Hindlimb muscle (tissue), 1 donor: ENCODE measurements at places on chromosomes 5 and 9.

- DNase-seq = no peak
These were observed 218.2 kb upstream of the ADAMTSL1 start for GRCh38 chr9:18255747-18256146.

DNA sequence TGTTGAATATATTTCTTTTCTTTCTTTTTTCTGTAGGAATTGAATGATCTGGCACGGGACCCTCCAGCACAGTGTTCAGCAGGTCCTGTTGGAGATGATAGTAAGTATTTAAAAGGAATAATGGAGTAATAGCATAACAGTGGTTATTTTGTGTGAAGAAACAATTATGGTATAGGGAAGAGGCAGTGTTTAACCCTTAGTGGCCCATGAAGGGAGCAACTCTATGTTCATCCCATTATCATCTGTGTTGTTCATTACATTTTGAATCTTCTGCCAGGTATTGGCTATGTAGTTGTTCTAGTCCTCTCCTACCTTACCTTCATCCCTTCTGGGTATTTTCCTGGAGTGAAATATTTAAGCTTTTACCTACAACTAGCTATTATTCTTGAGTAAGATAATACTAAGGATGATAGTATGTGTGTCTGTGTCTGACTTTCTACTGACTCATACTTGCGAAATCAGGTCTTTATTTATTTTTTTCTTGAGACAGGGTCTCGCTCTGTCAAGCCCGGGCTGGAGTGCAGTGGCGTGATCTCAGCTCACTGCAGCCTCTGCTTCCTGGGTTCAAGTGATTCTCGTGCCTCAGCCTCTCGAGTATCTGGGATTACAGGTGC is 39.3 kb downstream of the UBE2D2 start:
- DNase-seq = no peak

DNA sequence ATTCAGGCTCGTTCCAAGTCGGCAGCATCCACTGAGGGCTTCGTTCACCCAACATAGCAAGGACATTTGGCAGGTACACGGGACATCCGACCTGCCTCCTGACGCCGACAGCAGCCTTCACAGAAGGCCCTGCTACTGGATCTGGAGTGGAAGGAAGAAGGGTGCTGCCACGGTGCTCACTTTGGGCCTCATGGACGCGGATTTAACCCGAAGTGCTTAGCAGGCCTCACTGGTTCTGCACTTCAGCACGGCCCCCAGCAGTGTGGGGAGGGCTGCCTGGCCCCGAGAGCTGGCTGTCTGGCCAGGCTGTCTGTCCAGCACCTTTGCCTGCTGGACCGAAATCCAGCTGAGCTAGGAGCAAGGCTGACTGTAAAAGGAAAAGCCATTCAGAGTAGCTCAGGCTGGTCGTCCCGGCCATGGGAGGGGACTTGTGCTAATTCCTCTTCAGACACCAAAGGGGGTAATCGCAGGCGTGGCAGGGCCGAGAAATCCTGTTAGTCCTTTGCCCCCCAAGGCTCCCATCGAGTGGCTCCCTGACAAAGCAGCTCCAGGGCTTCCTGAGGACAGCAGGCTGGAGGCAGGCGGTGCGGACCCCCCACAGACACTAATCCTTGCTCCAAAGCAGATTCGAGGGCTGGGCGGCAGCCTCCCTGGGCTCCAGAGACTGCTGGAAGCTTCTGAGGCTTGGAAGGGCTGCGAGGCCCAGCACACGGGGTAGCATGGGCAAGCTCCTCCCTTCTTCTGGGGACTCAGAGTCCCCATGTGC is 11.1 kb upstream of the RXRA start:
- DNase-seq = no peak

DNA sequence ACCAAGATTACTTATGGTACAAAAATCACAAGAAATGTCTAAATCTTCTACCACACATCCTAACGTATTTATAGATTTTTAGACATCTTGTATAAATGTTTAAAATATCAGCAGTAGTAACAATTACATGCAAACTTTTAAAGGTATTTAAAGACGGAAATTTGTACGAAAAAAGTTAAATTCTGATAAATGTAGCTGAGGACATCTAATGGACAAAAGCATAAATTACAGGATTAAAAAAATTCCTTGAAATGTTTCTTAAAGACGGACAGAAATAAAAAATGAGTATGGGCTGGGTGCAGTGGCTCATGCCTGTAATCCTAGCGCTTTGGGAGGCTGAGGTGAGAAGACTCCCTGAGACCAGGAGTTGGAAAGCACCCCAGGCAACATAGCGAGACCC is 15.8 kb downstream of the ERCC8 start:
- DNase-seq = no peak

DNA sequence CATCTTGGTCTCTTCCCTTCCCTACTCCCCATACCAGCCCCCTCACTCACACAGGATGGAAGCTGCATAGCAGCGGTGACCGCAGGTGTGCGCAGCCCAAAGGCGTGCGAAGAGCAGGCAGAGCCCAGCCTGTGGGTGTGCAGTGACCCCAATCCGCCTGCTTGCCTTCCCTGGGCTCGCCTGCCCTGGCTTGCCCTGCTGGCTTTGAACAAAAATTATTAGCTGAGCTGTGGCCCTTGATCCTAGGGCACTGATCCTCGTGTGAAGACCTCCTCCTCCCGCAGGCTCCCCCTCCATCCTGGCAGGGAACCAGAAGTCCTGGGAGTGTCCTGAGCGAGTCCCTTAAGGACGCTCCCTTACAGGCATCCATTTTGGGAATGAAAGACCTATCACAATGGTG is 31.9 kb downstream of the MORN5 start:
- no peak for DNase-seq

- DNase-seq = no peak
These were observed 1.6 kb downstream of the GRK6 start for GRCh38 chr5:177427919-177428573.

GRCh38 chr9:97059626-97060025 is 20.7 kb upstream of the CTSV start:
- DNase-seq = no peak

GRCh38 chr9:36739373-36740116 is 166.8 kb downstream of the MELK start:
- no peak for DNase-seq

GRCh38 chr5:125470280-125470902 is 724.0 kb upstream of the ZNF608 start:
- no peak for DNase-seq

GRCh38 chr5:594226-594860 is 17.8 kb upstream of the CEP72 start:
- DNase-seq = no peak

- no peak for DNase-seq
These were observed 59.0 kb downstream of the STARD4 start for GRCh38 chr5:111453295-111453694.
